Naive thymus-derived CD8-positive, alpha-beta T cell (primary cell): ENCODE measurements at places on chromosomes 7 and 10. TPM values are rescaled to one million over a fixed set of nuclear protein-coding genes. Genes with fewer than 3 reads are reported as not detected.

DNA sequence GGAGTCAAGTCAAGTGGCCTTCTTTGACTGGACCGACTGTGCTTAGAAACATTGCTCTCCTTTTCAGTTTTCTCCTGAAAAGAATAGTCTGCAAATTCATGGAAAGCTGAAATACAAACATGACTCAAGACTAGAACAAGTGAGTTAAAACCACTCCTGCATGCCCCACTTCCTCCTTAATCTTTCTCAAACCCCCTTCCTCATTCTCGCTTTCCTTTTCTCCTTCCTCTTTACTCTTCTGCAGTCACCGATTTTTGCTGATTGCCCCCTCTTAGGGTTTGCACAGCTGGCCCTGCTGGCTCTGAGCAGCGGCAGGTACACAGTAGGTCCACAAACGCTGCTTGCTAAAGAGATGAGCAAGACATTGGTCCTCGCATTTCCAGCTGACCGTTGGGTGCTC is 34.8 kb upstream of the MKI67 start:
- no peak for DNase-seq

DNA sequence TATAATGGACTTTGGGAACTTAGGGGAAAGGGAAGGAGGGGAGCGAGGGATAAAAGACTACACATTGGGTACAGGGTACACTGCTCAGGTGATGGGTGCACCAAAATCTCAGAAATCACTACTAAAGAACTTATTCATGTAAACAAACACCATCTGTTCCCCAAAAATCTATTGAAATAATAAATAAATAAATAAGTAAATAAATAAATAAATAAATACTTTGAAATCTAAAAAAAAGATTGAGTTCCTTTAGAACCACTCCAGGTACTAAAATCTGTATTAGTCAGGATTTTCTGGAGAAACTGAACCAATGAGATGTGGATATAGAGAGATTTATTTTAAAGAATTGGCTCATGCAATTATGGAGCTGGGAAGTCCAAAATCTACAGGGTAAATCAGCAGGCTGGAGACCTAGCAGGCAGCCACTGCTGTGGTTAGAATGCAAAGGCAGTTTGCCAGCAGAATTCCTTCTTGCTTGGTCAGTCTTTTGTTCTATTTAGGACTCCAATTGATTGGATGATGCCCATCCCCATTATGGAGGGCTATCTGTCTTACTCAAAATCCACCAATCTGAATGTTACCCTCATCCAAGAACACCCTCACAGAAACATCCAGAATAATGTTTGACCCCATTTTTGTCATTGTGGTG is 8.9 kb downstream of the IGFBP1 start:
- DNase-seq = no peak

DNA sequence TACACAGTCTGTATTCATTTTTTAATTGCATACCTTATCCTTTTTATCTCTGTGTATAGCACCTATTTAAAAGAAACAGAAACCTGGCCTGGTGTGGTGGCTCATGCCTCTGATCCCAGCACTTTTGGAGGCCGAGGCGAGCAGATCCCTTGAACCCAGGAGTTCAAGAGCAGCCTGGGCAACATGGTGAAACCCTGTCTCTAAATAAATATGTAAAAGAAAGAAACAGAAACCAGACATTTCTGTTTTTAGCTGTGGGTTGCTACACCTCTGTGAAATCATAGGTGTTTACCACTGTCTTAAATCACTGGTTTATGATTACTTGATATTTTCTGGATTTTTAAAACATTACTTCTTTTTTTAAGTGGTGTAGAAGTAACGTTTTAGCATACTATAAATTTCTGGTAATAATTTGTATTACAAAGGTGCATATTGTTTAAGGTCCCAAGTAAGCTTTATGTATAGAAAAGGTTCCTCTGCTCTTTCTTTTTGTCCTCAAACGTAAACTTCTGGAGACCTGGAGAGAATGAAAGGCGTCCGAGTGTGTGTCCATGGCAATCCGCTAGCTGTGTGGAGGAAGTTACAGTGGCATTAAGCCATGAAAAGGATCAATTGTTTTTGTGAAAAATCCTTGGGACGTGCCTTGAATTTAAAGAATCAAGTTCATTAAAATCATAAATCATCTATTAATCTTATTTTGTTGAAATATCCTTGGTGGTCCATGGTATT is 41.1 kb downstream of the PTPRZ1 start:
- DNase-seq = no peak

GRCh38 chr7:1403638-1404459 is 55.4 kb downstream of the MICALL2 start:
- no peak for DNase-seq

DNA sequence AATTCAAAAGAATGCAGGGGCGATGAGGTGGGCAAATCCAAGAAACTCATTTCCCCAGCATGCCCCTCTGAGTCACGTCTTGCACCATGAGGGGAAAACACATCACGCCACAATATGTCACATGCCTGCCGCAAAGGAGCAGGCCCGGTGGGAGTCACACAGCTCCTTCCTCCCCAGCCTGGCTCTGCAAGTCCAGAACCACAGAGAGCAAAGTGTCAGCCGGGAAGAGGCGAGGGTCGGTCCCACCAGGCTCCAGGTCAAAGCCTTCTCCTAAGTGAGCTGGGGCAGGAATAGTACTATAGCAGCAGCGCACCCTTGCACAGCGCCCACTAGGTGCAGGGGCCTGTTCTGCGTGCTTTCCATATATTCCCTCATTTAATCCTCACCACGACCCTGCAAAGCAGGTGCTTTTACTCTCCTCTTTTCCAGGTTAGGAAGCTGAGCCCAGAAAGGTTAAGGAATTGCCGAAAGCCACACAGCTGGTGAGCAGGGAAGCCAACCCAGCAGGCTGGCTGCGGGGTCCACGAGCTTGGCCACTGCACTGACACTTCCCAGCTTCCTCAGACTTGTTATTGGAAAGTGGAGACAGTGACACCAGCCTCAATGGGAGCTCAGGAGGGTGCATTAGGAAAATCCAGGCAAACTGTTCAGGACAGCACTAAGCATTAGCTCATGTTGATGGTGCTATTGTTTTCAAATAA is 94.0 kb upstream of the ZMIZ1 start:
- DNase-seq = peak; percentile 53

GRCh38 chr10:124242365-124242764 is 149.0 kb upstream of the CHST15 start:
- no peak for DNase-seq

DNA sequence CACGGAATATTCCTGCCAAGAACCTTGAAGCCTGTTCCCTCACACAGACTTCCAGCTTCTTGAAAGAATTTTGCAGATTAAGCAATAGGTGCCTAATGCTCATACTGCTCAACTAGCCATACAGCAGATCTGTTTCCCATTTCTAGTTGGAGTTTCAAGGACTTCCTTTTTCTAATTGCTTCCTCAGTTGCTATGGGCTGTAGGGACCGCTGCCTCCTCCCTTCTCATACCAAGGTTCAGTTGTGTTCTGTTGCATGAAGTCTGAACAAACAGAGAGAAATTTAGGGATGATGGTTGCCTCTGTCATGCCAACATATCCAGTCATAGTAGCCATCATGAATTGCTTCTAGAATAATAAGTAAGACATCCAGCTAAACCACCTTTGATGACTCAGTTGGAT is 6.8 kb downstream of the ITGA8 start:
- DNase-seq = no peak

- DNase-seq = no peak
Observed at GRCh38 chr7:157405501-157405900, 68.7 kb downstream of the DNAJB6 start.

The ZNF239 gene
- 4.8 TPM for total RNA-seq

The DRGX gene
- total RNA-seq = not detected

- no peak for DNase-seq
Observed at GRCh38 chr10:42594246-42594650, 44.1 kb downstream of the ZNF33B start.

The AOAH gene
- 30.2 TPM for total RNA-seq

GRCh38 chr10:3848005-3848774 is 63.2 kb upstream of the KLF6 start:
- DNase-seq = no peak

GRCh38 chr10:35208536-35208935 is 81.9 kb downstream of the CREM start:
- DNase-seq = no peak

The UTF1 gene
- not detected for total RNA-seq

The FAM237B gene
- total RNA-seq = not detected

- DNase-seq = no peak
Observed at GRCh38 chr10:76453332-76453731, 1021.9 kb downstream of the LRMDA start.

- no peak for DNase-seq
Observed at GRCh38 chr10:12042409-12042796, 206 bp downstream of the UPF2 start.

The C10orf90 gene
- total RNA-seq = not detected

The LRRTM3 gene
- total RNA-seq = not detected

GRCh38 chr7:66634816-66635215 is 6.1 kb downstream of the KCTD7 start:
- DNase-seq = no peak
